ENCODE measurements at places on chromosomes 12 and 14. TPM values are rescaled to one million over a fixed set of nuclear protein-coding genes. Genes with fewer than 3 reads are reported as not detected.
A peak's percentile ranks its signal among the peaks of the same experiment; 100 is the strongest.

GRCh38 chr12:66467932-66468331 lies 165.6 kb downstream of the HELB start:
- DNase-seq: peak; percentile 11

The TSPAN19 gene
- total RNA-seq: not detected

GRCh38 chr14:47044841-47045240 lies 393.3 kb upstream of the RPL10L start:
- DNase-seq: peak; percentile 33

The RNASE4 gene
- 6.6 TPM for total RNA-seq

The SYNDIG1L gene
- total RNA-seq: not detected

- DNase-seq: no peak
These were observed 655.5 kb upstream of the FLRT2 start for GRCh38 chr14:84874436-84874835.

The PDE3A gene
- total RNA-seq: not detected

- peak; percentile 71 for DNase-seq
These were observed 87.2 kb upstream of the FGD4 start for GRCh38 chr12:32312049-32312670.

The C12orf50 gene
- total RNA-seq: not detected

The SPIC gene
- not detected for total RNA-seq

DNA sequence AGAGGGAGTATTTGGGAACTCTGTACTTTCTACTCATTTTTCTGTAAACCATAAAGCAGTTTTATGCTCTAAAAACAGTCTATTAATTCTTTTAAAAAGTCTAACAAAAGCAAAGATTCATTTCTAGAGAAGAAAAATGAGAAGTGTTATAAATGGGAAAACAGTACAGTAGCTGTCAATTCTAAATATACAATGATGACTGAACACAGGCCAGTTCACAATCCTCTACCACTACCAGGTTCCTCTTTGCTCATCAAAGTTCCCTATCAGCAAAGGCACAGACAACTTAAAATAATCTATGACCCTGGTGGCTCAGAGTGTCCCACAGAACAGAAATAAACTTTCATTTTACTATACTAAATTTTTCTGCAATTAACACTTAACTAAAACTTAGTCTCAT lies 12.5 kb downstream of the NAA25 start:
- no peak for DNase-seq

The POTEG gene
- total RNA-seq: not detected
